H54 (cell line): ENCODE measurements at places on chromosomes 7 and 10.

- DNase-seq: no peak
Observed at GRCh38 chr7:76048668-76048988, 722 bp downstream of the MDH2 start.

GRCh38 chr10:43061760-43062159 lies 15.1 kb upstream of the RET start:
- no peak for DNase-seq

DNA sequence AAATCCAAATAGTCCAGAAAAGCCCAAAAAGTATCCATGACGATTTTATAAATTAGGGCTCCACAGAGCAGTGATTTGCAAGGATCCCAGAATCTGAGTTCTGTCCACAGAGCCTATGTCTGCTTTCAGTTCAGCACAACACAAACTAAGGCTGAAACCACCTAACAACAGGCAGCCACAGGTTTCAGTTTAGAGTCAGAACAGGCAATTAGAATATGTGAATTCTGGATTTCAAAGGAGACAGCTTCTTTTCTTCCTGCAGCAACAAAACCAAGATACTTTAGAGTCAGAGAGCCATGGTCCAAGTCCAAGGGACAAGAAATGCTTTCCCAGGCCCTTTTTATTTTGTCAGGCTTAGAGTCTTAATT lies 23.6 kb downstream of the IFIT3 start:
- no peak for DNase-seq

- no peak for DNase-seq
Observed at GRCh38 chr10:58467931-58468635, 44.6 kb upstream of the BICC1 start.

GRCh38 chr10:52563360-52563759 lies 209.2 kb downstream of the MBL2 start:
- no peak for DNase-seq
